Psoas muscle (tissue), 8 donors: ENCODE measurements at places on chromosomes 6 and 20. TPM values are rescaled to one million over a fixed set of nuclear protein-coding genes. Genes with fewer than 3 reads are reported as not detected.

DNA sequence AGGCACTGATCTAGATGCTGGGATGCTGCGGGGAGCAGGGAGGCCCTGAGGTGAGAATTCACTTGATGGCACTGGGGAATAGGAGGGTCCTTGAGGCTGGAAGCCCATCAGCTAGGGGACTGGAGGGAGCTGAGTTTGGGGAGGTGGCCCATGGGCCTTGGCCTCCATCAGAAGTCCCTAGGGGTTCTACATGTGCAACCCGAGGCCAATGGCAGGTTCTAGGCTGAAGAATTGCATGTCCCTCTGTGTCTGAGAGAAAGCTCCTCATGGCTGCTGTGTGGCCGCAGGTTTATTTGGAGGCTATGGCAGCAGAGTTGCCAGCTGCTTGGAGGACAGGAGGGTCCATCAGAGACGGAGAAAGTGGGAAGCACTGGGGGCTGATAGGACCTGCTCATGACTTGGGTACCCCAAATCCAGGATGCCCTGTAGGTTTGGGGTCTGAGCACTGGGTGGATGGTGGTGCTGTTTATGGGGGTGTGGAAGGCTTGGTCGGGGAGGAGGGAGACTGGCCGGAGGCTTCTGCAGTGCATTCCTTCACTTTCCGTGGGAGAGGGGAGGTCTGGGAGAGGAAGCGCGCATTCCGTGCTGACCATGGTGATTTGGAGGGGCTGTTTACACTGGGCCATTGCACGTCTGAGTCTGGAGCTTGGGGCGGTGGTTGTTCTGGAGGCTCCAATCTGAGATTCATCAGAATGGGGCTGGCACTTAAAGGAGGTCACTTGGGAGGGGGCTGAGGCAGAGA lies 24.8 kb upstream of the PHACTR3 start:
- no peak for DNase-seq

DNA sequence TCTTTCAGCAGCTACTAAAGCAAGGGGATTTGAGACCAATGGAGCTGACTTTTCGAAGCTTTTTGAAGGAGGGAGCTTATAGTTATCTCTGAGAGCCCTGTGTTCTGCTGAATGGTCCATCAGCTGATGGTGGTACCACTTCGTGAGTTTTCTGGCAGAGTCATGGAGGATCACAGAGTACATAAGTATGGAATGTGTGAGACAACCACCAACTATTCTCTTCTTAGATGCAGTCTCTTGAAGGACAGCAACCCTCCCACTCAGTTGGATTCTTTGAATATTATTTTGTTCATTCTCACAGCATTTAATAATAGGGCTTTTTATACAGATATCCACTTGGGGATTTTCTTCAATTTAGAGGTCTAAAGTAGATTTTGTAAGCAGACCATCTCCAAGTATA lies 75.3 kb downstream of the ELOVL2 start:
- no peak for DNase-seq

GRCh38 chr6:28841290-28841689 lies 82.5 kb downstream of the TRIM27 start:
- no peak for DNase-seq

The ENPP1 gene
- 0.66 TPM for polyA plus RNA-seq

GRCh38 chr20:17473659-17474058 lies 57.5 kb downstream of the BFSP1 start:
- no peak for DNase-seq

GRCh38 chr6:85449388-85449817 lies 480 bp upstream of the NT5E start:
- no peak for DNase-seq

- no peak for DNase-seq
Observed at GRCh38 chr6:170436209-170436809, 116.8 kb downstream of the PSMB1 start.
